Tibial nerve (tissue), 4 donors: ENCODE measurements at places on chromosomes 12 and 14.
A peak's percentile ranks its signal among the peaks of the same experiment; 100 is the strongest.

DNA sequence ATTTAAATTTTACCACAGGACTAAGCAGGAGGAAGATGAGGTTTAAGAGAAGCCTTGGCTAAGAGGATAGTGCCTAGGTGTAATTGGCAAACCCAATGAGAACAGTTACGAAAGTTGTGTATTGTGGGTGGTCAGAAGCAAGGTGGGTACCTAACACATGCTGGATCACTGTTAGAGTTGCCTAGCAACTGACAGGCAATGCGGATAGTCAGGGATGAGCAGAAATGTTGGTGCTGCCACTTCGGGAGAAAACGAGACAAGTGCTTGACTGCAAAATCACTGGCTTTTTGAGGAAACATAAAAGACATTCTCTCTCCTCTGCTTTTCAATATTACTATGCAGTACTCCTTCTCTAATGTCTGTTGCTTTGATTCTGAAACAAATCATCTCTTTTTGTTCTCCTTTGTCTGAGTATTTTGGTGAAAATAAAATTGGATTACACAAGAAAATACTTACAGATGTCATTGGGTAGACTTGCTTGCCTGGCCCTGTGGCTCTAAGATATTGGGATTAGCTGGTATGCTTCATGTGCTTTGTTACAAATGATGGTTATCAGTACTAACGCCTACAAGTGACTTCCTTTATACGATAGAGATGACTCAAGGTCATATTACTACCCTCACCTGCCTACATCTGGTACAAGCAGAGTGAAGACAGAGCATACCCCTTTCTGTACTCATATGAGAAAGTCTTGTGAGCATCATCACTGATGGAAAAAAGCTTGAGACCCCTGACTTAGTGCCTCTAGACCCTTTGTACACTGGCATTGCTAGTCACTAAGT is 48.0 kb downstream of the TDP1 start:
- H3K27me3 ChIP-seq = no peaks in the 10 kb centered on the region
- no peak overlapping the region for H3K27ac ChIP-seq
- no peak overlapping the region for H3K4me3 ChIP-seq
- no peak for DNase-seq

DNA sequence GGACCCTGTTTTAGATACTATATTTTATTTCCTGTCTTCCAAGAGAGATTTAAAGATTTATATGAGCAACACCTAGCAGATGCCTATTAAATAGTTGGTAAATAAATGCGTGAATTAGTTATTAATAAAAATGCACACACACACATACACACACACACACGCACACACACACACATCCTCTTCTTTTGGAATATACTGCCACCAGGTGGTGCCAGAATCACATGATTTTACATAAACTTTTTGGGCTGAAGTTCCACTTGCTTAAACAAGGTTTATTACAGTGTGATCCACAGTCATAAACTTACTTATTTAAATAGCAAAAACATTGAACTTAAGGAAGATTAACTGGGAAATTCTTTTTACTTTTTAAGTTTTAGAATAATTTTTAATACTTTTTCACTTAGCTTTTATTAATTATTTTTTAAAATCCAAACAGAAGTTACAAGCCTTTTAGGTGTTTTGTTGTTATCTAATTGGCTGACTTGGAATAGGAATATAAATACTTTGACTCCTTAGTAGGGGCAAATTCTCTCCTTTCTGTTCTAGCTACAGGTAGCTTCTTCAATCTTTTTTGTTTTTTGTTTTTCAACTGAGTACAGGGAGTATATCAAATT is 17.5 kb downstream of the RAD51B start:
- H3K36me3 ChIP-seq = peaks cover 6% of the 10 kb centered on the region
- no peak overlapping the region for H3K4me3 ChIP-seq
- no peaks in the 10 kb centered on the region for H3K4me1 ChIP-seq
- peak; percentile 74 for DNase-seq
- H3K27me3 ChIP-seq = no peaks in the 10 kb centered on the region
- no peak overlapping the region for H3K27ac ChIP-seq

DNA sequence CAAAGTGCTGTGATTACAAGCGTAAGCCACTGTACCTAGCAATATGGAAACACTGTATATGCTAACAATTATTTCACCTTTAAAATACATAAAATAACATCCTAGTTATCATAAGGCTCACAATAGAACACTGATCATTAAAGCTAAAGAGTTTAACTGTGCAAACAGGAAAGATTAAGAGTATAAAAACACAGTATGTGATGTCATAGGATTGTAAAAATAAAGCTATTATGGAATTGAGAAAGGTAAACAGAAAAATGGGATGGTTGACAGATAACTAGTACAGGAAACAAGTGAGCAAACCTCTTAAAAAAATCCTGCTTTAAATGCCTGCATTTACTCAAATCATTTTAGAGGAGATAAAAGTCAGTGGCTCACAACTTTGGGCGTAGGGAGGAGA is 10.8 kb upstream of the IPO8 start:
- peaks cover 34% of the 10 kb centered on the region for H3K36me3 ChIP-seq
- H3K4me3 ChIP-seq = no peak overlapping the region
- no peak overlapping the region for H3K27ac ChIP-seq
- DNase-seq = no peak
- no peaks in the 10 kb centered on the region for H3K4me1 ChIP-seq

DNA sequence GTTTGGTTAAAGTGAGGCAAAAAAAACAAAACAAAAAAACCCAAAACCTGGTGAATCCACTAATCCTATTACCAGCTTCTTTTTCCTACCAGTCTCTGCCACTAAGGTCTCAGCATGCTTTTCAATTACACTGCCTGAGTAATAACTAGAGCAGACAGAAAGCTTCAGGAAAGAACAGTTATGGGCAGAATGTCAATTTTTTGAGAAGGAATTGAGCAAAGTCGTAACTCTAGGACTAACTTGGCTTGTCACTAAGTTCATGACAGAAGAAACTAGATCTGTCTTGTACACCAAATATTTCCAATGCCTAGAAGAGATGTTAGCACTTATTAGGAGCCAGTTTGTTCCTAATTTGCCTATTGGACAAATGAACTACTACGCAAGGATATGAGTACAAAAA is 148.8 kb upstream of the CNOT2 start:
- no peaks in the 10 kb centered on the region for H3K27me3 ChIP-seq
- H3K36me3 ChIP-seq = no peaks in the 10 kb centered on the region
- no peaks in the 10 kb centered on the region for H3K4me1 ChIP-seq
- no peak for DNase-seq
- H3K27ac ChIP-seq = no peak overlapping the region

DNA sequence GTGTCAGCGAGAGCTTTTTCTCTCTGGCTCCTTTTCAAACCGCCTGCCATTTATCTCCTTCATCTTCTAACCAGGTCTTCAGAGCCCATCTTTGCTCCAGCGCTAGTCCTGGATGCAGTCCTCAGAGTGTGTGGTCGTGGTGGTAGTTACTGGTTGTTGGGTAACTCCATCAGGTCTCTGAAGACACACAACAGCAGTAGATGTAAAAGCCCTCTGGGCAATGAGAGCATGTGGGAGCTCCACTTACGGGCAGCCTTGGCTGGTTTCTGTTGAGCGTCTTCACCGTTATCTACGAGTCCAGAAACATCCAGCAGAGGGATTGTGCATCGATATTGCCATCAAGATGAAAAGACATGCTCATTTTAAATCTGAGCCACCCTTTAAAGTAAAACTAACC is 61.2 kb downstream of the FBXL14 start:
- H3K4me3 ChIP-seq = no peak overlapping the region
- H3K36me3 ChIP-seq = no peaks in the 10 kb centered on the region
- no peak for DNase-seq

- no peak overlapping the region for H3K4me3 ChIP-seq
- H3K4me1 ChIP-seq = no peaks in the 10 kb centered on the region
- DNase-seq = no peak
- no peak overlapping the region for H3K27ac ChIP-seq
- no peaks in the 10 kb centered on the region for H3K36me3 ChIP-seq
These were observed 56.6 kb downstream of the GALNT16 start for GRCh38 chr14:69316449-69317101.
